ENCODE measurements at places on chromosomes 16 and 17.

GRCh38 chr16:2842340-2843000, 12.4 kb downstream of the ZG16B start:
- peak; percentile 45 for DNase-seq

- DNase-seq = no peak
Observed at GRCh38 chr16:66135421-66135831, 231.1 kb upstream of the CDH5 start.

GRCh38 chr17:77324227-77324626, 183.5 kb downstream of the SEC14L1 start:
- no peak for DNase-seq

- DNase-seq = no peak
Observed at GRCh38 chr17:76363107-76363842, 9.6 kb upstream of the PRPSAP1 start.

- DNase-seq = no peak
Observed at GRCh38 chr17:74987909-74988711, 678 bp downstream of the CDR2L start.

DNA sequence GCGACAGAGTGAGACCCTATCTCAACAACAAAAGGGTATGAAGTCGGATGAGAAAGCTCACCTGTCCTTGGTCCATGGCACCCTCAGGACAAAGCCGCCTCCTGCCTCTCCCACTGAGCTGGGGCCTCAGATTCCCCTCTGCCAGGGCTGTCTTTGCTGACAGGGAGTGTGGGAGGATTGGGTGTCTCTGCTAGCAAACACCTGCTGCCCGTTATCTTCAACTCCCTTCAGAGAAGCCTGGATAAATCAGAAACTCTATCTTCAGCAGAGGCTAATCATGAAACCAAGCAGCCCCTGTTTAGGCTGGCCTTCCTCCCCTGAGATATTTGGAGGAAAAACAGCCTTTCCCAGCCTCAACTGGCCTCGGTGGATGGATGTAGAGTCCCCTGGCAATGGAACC, 36.3 kb upstream of the CDH1 start:
- DNase-seq = no peak

- no peak for DNase-seq
Observed at GRCh38 chr16:58046054-58046881, 20.7 kb downstream of the MMP15 start.

GRCh38 chr16:81627024-81627423, 152.1 kb upstream of the PLCG2 start:
- no peak for DNase-seq

DNA sequence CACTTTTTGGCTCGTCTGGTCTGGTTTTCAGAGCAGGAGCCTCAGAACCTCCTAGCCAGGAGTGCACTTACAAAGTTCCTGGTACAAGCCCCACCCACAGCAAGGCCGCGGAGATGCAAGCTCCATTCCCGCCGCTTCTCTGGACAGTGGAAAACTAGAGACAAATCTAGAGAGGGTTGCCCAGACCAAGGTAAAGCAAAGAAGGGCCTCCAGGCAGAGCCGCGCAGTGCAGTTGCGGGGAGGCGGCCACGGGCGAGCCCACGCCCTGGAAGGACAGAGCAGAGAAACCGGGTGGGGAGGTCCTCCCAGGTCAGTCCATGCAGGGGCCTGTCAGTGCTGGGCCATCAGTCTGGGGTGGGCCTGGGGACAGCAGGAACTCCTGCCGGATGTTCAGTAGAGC, 11.0 kb upstream of the OSGIN1 start:
- DNase-seq = no peak

Data from activated gamma-delta T cell (primary cell).